ENCODE measurements at places on chromosomes 12 and 14.

DNA sequence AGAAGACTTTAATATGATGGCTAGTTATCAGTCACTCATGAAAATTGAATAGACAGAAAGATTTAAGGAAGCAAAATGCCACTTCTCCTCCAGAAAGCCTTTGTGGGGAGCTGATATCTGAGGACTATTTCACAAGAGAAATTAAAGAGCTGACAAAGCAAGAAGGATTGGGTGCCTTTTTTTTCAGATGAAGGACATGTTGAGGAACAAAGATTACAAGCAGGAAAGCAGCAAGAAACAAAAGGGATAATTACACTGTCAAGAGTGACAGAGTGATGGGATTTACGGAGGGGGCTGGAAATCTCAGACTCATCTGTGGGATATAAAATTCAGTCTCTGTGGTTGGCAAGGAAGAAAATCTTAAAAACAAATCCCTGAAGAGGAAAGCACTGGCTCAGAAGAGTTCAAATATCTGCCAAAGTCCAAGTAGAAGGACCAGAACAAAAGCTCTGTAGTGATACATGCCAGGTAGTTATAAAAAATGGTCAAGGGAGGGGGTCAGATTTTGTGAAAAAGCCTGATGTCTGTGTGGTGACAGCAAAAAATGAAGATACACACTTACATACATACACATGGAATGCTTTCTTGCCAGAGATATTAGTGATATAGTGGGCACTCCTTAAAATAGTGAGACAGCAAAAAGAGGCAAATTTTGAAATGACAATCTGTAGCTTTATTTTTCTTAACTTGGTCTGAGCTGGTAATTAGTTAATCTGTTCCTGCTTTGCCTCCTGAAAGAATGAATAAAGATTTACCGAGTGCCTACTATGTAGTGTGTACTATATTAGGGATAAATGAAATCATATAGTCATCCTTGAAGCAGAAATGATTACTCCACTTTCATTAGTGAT is 62.9 kb downstream of the EPS8 start:
- no peak for DNase-seq

DNA sequence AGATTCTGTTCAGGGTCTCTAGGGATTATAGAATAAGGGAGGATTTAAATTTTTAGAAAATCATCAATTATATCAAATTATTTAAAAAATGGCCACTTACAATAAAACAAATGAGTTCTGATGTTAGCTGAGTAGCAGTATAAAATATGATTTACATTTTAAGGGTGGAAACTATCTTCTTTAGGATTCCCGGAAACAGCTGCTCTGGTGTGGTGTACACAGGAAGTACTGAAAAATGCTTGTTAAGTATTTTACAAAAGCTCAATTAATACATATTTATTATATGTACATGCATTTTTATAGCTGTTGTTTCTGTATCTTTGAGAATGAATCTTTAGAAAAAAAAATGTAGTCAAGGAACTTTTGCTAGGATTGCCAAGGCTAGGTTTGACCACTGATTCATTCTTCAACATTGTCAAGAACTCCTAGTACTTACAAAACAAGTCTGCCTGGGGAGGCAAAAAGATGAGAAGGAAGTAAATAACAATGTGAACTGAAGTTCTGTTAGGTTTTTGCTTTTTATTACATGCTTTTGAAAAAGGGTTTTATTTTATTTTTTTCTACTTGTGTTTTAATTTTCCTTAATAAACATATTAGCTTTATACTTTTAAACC is 48.0 kb downstream of the ARF6 start:
- no peak for DNase-seq

DNA sequence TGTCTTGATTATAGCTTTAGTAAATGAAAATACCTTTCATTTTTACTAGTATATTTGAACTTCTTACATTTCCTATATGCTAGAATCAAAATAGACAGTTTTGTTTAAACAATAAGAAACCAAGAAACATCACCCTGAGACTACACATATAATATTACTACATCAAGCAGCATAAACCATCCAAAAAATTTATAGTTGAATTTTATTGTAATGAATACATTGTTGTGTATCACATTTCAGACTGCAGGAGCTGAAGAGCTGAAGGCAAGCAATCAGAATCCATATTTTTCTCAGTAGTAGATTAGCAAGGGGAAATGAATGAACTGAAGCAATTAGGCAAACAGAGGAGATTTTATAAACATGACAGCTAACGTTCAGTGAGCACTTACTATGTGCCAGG is 379.2 kb downstream of the BTG1 start:
- DNase-seq = no peak

- DNase-seq = no peak
Measured at GRCh38 chr14:29717901-29718300, 209.7 kb downstream of the PRKD1 start.

GRCh38 chr12:68608191-68608590 is 2.5 kb upstream of the RAP1B start:
- DNase-seq = no peak

GRCh38 chr14:70782361-70782760 is 27.0 kb downstream of the MAP3K9 start:
- DNase-seq = no peak

DNA sequence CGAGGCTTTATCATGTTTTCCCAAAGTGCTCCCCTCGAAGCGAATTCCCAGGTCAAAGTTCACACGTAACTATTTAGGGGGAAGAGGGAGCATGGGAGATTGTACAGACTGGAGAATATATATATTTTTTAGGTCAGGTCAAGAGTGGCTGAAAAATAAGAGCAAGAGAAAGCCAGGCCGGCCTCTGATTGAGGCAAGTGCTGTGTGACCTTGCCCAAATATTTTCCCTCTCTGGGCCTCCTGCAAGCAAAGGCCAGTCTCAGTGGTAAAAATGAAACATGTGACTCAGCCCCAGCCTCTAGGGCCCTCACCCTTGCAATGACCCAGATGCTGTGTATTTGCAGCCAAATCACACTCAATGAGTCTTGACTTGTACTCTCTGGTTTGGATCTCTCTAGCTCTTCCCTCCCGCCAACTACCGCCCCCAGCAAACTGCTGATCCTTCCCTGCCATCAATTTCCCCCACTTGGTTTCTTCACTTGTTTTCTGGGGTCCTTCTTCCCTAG is 34.1 kb downstream of the SMUG1 start:
- DNase-seq = no peak

DNA sequence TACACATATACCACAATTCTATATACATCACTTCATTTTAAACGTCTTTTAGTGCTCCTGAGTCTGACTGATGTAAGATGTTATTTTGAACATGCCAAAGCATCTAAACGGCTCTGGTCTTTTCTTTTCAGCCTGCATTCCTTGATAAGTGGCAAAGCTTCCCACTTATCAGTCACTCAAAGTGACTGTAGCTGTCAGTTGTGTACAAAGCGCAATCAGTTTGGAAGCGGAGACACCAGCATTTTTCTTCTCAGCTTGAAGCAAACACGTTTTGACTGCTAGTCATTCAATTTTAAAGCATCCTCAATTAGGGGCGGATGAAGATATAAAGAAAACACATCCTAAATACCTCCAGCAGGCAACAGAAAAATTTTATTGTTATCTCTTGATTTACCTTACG is 226.8 kb downstream of the SOX5 start:
- DNase-seq = no peak

- DNase-seq = no peak
Measured at GRCh38 chr12:89344043-89344861, 8.0 kb downstream of the DUSP6 start.

DNA sequence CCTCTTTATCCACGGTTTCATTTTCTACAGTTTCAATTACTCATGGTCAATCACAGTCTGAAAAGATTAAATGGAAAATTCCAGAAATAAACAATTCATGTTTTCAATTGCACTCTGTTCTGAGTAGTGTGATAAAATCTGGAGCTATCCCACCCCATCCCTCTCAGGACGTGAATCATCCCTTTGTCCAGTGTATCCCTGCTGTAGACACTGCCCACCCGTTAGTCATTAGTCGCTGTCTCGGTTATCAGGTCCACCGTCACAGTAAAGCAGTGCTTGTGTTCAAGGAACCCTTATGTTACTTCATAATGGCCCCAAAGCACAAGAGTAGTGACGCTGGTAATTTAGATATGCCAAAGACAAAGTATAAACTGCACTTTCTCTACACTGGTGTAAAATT is 141.0 kb upstream of the LMNTD1 start:
- no peak for DNase-seq

GRCh38 chr12:71840231-71840847 is 780 bp downstream of the TBC1D15 start:
- no peak for DNase-seq

DNA sequence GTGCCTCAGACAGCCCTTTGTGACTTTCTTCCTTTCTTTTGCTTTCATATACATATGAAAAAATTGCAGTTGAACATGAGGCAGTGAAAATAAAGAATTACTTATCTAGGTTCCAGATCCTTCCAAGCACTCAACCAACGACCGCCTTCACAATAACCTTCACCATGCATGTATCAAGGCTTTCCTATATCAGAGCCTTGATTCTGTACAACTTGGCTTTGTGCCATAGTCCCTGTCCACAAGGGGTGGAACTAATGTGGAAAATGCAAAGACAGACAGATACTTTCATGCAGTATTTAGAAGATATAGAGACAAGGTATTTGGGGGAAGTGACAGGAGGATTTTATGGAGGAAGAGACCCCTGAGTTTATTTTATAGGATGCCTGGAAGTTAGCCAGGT is 48.6 kb upstream of the PLEKHA5 start:
- no peak for DNase-seq

Measured in cardiac septum (tissue), 1 donor.